CD4-positive, alpha-beta T cell treated with Interleukin-15 for 1 hour (primary cell): ENCODE measurements at places on chromosomes 13 and 19.

DNA sequence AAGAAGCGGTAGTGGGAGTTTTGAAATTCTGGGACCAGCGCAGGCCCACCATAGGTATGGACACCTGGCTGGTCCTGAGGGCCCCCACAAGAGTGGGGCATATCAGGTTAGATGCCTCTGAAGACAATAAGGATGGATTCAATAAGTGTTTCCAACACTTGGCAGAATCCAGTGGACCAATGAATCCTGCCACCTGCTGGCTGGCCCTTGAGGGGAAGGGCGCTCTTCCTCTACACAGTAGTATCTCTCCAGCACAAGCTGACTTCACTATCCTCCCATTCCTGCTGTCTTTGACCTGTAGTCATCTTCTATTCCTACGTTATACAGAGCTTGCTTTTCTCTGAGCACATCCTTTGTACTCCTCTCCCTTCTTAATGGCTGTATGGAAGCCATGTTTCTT, 199.7 kb upstream of the TSHZ3 start:
- DNase-seq, result no peak

GRCh38 chr19:4691373-4691772, 21.2 kb upstream of the MYDGF start:
- no peak for DNase-seq

DNA sequence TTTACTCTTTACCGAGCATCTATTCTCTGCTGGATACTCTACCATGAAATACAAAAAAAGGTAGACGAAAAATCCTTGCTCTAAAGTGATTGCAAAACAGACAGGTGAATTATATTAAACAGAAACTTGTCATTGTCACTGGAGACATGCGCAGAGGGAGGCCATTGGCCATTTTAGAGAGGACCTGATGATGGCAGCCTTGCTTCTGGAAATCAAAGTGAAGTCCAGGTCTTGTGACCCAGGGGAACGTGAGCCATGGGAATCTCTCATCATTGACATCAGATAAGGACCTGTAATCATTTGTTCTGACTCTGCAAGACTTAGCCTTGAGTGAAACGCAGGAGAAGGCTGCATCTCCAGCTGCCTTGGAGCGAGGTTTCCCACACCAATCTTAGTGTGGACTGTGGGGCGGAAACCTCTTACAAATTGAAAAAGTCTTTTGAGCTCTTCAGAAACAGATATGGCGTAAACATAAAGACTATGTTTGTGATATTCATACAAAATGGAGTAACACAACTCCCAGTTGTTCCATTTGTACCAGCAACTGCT, 16.8 kb upstream of the SLC46A3 start:
- DNase-seq, result no peak

DNA sequence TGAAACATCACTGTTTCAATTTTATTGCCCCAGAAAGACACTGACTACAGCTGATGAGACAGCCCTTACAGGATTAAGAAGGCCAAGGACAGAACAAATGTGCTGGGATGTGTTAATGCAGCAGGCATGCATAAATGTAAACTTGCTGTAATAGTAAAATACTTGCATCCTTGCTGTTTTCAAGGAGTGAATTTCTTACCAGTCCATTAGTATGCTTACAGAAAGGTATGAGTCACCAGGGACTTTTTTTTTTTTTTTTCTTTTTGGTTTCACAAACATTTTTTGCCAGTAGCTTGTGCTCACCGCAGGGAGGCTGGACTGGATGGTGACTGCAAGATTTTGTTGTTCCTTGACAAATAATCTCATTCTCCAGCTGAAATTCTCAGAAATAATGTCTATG, 55.1 kb downstream of the GPR180 start:
- no peak for DNase-seq

DNA sequence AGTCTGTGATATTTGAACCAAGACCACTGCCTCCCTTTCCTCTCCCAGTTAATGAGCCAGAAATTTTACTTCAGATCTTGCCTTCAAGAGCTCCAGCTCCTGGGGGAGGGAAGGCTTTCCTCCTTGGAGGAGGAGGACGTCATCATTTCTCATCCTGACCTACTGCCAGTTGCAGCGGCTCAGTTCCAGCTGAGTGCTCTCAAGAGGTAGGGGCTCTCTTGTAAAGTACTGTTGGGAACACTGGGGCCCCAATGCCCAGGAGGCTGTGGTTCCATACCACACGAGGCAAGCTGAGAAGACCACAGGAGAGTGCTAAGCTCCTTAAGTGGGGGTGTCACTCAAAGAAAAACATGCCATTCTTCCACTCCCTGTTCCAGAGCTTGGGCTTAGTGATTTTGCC, 36.2 kb downstream of the METTL21C start:
- no peak for DNase-seq

- no peak for DNase-seq
Observed at GRCh38 chr13:28528848-28529247, 33.9 kb upstream of the FLT1 start.

GRCh38 chr19:48121909-48122371, 11.3 kb upstream of the PLA2G4C start:
- DNase-seq, result no peak

GRCh38 chr19:33194886-33195644, 935 bp downstream of the LRP3 start:
- no peak for DNase-seq

DNA sequence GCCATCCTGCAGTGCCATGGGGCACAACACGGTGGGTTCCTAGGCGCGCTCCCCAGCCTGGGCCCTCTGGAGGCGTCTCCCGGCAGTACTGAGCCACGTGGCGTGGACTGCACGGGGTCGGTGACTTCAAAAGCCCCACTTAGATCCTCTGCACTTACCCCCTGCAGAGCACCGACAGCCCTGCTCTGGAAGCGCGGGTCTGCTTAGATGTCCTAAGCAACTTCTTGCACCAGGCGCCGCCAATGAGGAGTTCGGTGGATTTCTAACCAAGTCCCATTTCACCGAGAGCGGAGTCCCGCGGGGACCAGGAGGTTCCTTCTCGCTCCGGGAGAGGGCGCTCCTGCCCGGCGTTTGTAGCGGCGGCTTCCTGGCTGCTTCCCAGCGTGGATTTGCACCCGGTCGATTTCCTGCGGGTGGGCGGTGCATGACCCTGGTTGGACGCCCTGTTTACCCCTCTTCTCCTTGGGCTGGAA, 25.2 kb upstream of the ZNF845 start:
- DNase-seq, result no peak

DNA sequence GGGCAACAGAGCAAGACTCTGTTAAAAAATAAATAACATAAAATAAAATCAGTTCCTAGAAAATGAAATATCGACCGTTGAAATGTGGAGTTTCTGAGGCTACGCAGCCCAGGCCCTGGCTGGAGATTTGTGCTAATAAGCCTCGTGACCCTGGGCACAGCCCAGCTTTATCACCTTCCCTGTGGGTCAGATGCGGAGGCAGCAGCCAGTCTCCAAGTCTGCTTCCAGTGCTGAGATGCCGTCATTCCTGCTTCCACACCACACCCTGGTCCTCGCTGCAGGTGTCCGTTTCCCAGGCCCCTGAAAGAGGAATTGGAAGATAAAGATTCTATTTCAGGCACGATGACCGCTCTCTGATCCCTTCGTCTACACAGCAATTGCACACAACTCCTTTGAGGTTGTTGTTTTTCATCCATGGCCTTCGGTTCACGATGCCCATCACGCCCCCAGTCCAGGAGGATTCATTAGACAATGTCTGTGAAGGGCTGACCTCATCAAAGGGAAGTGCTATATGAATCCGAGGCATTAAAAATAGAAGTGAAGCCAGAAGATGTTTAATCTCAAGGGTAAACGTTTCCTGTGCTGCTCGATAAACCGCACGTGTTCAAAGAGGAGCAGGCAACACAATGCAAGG, 48.3 kb upstream of the ATP11A start:
- DNase-seq, result no peak

DNA sequence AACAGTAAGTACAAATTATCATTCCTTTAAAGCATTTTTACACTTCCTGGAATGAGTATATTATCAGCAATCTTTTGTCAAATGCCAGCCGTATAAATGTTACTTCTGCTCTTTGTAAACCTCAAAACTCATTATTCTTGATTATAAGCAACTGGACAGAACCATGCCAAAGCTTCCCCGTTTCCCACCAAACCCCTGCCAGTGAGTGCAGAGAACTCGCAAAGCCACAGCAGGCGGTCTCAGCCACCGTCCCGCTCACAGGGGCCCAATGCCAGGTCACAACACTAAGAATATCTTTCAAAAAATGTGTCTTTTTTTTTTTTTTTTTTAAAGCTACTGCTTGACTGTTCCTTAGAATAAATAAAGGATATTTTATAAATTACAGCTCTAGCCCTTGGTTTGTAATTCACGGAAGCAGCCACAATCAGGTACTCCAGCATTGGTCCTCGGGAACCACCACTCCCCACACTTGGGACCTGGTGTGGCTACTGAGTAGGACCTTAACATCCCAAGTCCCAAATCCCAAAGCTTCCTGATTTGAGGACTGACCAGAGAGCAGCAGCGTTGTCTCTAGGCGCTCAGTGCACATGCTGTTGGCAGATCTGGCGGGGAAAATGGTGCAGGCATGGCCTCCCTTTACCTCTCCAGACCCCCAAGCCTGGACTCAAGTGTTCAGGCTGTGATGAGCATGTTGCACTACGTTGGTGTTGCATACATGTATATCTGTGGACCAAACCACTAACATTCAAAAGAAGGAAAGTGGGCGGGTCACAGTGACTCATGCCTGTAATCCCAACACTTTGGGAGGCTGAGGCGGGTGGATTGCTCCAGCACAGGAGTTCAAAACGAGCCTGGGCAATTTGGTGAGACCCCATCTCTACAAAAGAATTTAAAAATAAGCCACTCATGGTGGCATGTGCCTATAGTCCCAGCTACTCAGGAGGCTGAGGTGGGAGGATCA, 19.0 kb downstream of the KCTD15 start:
- DNase-seq, result no peak

DNA sequence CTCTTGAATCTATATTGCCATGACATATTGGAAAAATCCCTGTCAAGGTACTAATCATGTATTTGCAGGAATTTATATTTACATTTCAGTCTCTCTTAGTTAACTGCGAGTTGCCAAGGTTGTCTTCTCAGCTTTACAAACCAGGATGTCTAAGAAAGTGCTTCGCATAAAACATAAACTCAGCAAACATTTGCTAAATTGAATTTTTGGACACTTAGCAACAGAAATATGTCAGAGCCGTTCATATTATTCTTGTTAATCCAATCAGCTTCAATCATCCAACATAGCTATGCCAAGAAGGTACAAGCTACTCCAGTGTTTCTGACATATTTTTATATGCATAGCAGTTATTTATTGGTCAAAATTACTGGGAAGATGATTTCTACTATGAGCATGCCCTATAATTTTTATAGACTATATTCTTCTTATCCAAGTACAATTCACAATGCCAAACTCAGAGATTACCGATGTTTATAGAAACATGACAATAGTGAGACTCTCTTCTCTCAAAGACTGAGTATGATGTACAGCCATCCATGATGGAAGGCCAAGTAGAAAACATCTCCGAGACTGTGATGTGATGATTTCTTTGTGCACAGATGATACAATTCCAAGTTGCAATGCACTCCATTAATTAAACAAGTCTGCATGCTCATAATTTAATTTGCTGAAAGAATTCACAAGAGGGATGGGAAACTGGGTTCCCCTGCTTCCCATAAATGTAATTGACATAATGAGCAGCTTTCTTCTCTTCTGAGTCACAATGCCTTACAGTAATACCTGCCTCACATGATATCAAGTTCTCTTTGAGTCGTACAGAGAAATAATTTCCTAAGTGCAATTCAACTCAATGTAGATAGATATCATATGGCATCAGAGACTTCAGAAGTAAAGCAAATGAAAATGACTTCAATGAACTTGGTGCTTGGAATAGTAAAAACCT, 776.3 kb downstream of the EFNB2 start:
- DNase-seq, result no peak

DNA sequence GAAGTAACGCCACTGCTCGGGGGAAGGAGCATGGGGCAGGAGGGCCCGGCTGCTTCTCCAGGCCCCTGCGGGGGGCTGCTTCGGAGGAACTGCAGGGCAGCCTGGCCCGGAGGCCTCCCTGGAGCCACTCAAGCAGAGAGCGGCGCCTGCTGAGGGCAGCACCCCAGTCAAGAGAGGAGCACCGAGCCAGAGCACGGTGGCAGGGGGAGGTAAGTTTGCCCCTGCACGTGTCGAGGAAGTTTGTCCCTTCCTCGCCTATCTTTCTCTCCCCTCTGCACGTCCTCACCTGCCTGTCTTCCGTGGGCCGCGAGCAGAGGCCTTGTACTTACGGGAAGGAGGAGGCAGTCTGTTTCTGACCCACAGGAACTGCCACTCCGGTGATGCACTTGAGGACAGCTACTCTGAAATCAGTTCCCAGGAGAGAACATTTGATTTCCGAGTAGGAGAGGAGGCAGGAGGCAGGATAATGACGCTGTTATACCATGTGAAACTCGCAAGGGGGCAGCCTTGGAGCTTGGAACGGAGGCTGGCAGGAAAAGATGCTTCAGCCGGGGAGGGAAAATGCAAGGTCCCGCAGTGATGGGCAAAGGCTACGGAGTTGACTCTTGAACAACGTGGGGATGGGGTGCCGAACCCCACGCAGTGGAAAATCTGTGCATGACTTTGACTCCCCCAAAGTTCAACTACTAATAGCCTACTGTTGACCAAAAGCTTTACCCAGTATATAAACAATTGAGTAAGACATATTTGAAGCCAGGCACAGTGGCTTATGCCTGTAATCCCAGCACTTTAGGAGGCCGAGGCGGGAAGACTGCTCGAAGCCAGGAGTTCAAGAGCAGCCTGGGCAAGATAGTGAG, 5.0 kb downstream of the FFAR1 start:
- peak; percentile 74 for DNase-seq

- DNase-seq, result no peak
Observed at GRCh38 chr19:16015805-16016173, 60.5 kb upstream of the TPM4 start.

- DNase-seq, result no peak
Observed at GRCh38 chr13:61913183-61913582, 497.5 kb upstream of the PCDH20 start.

- no peak for DNase-seq
Observed at GRCh38 chr13:35675651-35676050, 199.2 kb upstream of the MAB21L1 start.

DNA sequence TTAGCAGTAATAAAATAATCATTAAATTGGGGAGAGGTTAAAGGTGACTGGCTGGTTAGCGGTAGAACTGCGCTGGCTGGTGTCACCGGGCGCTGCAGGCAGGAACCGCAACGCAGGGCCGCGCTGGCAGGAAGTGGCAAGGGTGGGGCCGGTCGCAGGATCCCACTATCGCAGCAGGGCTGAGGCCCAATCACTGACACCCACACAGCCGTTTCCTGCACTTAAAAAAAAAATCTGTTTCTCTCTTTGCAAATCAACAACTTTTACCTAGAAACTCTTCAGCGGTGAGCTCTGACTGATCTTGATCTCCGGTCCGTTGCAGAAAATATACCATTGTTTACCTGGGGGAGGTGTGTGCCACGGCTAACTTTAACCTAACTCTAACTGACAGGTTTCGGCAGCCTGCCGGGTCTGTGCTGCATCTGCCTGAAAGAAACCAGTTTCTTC, 46.9 kb downstream of the KLF2 start:
- DNase-seq, result peak; percentile 96
